ENCODE measurements at places on chromosomes 13 and 19.

- no peak for DNase-seq
Measured at GRCh38 chr13:100581504-100581903, 7.1 kb downstream of the GGACT start.

- DNase-seq = no peak
Measured at GRCh38 chr19:8093740-8094139, 41.2 kb downstream of the CCL25 start.

DNA sequence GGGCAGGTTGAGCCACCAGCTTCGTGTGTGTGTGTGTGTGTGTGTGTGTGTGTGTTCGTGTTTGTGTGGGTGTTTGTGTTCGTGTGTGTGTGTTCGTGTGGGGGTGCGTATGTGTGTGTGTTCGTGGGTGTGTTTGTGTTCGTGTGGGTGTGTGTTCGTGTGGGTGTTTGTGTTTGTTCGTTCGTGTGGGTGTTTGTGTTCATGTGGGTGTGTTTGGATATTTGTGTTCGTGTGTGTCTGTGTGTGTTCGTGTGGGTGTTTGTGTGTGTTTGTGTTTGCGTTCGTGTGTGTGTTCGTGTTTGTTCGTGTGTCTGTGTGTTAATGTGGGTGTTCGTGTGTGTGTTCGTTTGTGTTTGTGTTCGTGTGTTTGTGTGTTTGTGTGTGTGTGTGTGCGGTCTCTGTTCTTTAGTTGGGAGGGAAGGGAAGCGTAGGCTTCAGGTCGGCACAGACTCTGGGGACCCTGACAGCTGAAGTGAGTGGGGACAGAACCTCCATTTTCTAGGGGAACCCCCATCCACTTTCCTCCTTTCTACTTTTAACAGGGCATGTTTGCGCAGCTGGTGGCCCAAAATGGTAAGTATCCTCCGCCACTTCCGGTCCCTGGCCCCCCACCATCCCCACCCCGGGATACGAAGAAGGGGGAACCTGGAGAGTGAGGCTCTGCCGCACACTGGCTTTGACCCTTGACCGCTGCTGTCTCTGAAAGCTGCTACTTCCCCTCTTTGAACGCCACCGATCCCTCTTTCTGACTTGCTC, 1.6 kb downstream of the TNFSF9 start:
- DNase-seq = no peak

GRCh38 chr13:68081061-68081460, 850.9 kb upstream of the PCDH9 start:
- DNase-seq = no peak

DNA sequence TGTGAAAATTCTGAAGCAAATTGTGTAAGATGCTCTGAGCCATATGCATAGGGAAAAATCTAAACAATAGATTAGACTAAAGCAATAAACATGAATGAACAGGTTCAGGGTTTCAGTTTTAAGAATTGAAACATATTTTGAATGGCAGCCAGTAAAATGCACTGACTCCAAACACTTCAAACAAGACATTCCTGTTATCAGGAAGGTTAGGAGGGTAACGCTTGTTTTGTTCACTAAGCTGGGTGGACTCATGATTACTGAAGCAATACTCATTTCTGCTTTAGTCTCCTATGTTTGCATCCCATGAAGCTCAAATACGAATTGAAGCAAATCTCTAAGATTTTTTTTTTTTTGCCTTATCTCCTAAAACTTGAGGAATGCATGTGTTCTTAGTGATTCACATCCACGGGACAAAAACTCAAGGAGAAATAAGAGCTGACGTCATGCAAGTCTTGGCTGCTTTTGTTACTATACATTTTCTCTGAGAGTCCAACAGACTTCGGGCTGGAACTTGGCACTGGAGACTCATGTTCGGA, 29.1 kb upstream of the IGFL4 start:
- no peak for DNase-seq

- no peak for DNase-seq
Measured at GRCh38 chr13:95193509-95194230, 107.6 kb downstream of the ABCC4 start.

GRCh38 chr19:39405958-39406655, 540 bp upstream of the ZFP36 start:
- peak; percentile 88 for DNase-seq

- no peak for DNase-seq
Measured at GRCh38 chr13:46491641-46492040, 61.3 kb upstream of the LRCH1 start.

- DNase-seq = no peak
Measured at GRCh38 chr13:100176801-100177400, 88.0 kb downstream of the PCCA start.

GRCh38 chr19:2360833-2361232, 768 bp downstream of the TMPRSS9 start:
- DNase-seq = no peak

DNA sequence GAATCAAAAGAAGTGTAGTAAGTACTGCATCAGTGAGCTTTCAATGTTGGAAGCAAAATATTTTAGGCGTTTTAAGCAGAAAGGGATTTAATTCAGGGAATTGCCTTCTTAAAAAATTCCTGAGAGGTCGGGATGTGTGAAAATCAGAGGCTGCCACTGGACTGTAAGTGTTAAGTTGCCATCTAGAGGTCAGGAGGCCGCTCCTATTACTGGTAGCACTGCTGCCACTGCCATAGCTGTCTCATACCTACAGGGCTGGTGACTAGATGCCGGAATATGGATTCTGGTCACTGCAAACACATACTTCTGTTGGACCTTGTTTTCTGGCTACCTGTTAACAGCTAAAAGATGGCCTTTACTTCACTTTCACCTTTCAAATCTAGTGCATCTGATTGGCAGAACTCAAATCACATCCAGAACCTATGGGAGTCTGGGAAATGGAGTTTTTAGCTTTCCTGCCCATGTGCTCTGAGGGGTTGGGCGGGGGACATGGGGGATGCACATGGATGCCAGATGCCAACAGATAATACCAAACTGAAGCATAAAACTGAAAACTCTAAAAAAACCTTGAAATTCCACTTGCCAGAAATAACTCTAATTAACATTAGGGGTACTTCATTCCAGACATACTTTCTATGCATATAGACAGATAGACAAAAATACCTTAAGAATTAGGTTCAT, 29.8 kb downstream of the DGKH start:
- DNase-seq = no peak

- DNase-seq = peak; percentile 26
Measured at GRCh38 chr13:38350114-38350617, 515 bp downstream of the UFM1 start.
